ENCODE measurements at places on chromosomes 11 and 22.

- peak; percentile 63 for DNase-seq
Observed at GRCh38 chr22:46737976-46738646, at the start of gene CERK. TSS of gene CERK (minus strand) at chr22:46738252. CDS start at chr22:46738148, 104 bp downstream.

DNA sequence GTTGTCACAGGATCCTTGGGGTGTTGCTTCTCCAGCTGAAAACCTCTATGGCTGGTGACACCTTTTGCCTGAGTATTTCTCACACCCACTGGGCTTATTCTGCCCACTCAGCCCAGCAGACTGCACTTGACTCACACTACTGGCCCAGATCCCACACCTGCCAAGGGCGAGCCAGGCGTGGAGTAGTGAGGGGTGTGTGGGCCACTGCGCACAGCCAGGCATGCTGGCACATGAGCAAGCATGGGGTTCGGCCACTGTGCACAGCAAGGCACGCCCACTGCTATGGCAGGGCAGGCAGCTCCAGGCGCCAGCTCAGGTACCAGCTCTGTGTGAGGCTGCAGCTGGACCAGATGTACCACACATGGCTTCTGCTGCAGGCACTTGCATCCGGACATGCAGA lies 116.5 kb upstream of the MTNR1B start:
- DNase-seq = no peak

- DNase-seq = no peak
Observed at GRCh38 chr11:107719073-107719472, 7.2 kb upstream of the SLN start.

- peak; percentile 92 for DNase-seq
Observed at GRCh38 chr11:2699531-2700414, at the start of gene KCNQ1OT1. TSS of gene KCNQ1OT1 (minus strand) at chr11:2699994.

DNA sequence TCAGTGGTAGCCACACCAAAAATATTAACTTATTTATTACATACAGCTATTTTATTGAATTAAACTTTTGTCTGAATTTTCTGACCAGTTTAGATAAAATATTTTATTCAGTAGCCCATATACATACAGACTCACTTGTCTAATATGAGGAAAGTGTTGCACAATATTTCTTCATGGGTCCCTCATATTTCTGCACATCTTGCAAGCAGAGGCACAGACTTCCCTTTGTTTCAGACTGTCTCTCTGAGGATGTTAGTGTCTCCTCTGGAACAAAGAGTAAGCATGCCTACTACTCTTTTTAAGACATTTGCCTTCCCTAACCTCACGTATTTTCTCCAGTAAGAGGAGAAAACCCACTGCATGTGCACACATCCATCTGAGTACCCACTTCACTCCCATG lies 81.2 kb downstream of the OR5AK2 start:
- peak; percentile 3 for DNase-seq

GRCh38 chr22:35596821-35597220 lies 20.3 kb downstream of the MB start:
- no peak for DNase-seq

DNA sequence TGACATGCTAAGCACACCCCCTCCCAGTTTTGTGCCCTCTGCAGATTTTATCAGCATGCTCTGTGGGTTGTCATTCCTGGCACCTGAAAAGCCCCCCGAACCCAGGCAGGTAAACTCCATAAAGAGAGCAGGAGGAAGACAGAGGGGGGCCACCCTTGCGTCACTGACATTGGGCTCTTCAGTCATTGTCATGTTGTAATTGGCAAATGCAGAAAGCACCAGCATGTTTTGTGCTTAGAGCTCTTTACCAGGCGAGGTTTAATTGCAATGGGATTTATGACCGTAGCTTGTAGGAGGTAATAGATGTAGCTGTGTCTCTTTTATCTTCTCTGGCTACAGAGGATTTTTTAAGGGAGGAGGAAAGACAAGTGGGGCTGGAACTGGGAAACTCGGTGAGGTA lies 201.7 kb downstream of the GRIK4 start:
- DNase-seq = no peak
